ENCODE measurements at places on chromosomes 2 and 18.

GRCh38 chr18:48040457-48041110 lies 110.1 kb upstream of the SMAD2 start:
- DNase-seq, result no peak

DNA sequence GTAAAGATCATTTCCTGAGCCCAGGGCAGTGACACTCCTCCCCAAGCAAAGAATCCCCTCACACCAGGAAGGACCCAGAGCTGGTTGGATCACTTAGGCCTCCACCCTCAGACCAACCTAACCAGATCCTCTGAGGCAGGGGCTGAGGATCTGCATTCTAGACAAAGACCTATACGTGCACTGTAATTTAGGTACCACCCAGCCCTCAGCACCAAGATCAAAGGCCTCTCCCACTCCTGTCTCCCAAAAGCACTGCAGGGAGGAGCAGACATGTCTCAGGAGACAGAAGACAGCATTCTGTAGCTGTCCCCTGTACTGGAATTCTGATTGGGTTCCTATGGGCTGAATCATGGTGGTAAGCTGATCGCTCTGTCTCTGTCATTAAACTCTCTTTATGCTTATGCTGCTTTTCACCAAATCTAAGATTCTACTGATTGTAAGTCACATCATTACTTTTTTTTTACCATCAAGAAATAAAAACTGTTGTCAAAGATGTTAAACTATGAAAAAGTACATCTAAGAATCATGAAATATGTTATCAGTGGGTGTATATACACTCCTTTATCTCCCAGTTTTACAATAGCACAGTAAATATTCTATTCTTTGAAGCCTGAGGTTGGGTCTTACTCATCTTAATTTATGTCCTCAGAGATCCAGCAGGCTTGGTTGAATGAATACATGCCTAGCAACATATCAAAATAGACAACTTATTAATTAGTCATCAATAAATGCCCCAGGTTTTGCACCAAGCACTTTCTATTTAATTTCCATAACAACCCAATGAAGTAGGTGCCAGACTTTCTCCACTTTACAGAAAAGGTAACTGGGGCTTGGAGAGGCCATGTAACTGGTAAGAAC lies 28.3 kb downstream of the MCFD2 start:
- DNase-seq, result no peak

- DNase-seq, result no peak
Observed at GRCh38 chr2:238997684-238998083, 149.8 kb downstream of the TWIST2 start.

DNA sequence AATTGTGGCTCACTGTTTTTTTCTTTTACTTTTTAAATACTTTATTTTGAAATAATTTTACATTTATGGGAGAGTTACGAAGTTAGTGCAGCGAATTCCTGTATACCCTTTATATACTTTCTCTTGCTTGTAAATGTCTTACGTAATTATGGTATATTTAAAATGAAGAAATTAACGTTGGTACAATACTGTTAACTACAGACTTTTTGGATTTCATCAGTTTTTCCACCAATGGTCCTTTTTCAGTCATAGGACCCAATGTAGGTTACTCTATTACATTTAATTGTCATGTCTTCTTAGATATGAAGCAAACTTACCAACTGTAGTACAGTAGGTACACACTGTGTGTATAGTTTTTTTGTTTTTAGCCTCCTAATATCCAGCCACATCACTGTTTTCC lies 76.3 kb downstream of the BOLA3 start:
- no peak for DNase-seq

DNA sequence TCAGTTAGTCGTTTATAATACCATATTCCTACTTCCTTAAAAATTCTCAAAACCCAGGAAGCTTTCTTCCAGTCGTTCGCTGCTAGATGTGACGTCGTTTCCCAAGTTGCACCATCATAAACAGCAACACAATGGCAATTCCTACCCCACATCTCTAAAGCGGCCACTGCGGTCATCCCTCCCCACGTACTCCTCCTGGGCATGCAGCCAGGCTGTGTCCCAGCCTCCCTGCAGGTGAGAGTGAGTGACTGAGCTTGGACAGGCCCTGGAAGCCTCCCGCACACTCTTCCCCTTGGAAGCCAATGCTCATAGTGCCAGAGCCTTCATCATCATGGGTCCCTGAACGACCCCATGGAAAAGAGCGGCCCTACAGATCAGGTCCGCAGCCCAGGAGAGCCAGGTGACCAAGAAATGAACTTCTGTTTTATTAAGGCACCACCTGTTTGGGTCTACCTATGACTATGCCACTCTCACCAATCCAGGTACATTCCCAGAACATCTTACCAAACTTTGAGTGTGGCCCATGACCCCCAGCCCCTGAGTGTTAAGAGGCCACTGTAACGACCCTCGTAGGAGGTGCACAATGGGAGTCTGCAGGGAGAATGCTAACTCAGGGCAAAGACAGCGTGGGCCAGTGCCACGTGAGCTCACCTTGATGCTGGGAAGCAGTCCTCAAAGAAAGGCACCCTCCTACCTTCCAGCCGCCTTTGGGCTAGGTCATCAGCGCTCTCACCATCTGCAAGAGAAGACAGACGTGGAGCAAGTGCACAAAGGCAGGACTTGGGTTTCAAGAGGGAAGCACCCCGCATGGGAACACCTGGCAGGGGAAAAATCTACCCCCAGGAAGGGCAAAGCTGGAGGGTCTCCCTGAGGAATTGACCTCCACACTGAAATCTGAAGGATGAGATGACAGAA lies 74.7 kb upstream of the RAB6C start:
- DNase-seq, result no peak

- DNase-seq, result no peak
Observed at GRCh38 chr2:72211777-72212485, 64.3 kb upstream of the CYP26B1 start.

DNA sequence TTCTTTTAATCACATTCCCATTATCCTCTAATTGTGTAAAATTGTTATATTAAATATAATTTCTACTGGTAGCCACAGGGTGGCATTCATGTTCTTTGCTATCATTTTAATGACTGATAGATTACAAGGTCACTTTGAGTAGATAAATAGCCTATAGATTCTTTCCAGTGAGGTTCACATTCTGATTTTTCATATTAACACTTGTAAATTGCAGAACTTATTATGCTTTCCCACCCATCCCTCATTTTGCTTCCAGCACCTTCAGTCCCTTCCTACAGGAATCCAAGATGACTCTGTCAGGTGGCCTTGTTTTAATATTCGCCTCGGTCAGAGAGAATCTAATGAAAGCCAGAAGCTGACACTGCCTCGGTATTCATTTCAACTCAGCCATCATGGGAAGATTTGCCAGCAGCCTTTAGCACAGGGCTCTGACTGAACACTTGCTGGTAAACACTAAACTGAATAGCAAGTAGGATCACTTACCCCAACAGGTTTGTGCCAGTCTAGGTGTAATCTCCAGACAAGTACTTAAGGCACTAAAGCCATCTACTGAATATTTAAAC lies 101.2 kb upstream of the FSHR start:
- DNase-seq, result no peak

DNA sequence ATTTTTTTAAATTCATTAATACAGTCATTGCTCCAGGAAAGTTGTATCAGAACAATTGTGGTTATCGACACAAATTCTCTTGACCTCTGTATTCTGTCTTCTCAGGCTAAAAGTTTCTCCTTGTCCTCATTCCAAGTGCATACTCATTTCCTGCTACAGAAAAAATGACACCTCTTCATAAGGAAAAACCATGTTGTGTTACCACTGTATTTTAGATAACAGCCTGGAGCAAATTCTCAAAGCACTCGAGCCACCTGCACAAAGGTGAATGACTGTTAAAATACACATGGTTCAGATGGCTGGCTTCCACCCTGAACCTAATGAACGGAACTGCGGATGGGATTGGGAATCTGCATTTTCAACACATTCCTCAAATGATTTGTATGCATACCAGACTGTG lies 586.5 kb downstream of the EPHA4 start:
- no peak for DNase-seq

Measured in hematopoietic multipotent progenitor cell treated with erythropoietin and hydrocortisone succinate and interleukin-3 and kit ligand, for 15 days (in vitro differentiated cells).